ENCODE measurements at places on chromosomes 12 and 14.

DNA sequence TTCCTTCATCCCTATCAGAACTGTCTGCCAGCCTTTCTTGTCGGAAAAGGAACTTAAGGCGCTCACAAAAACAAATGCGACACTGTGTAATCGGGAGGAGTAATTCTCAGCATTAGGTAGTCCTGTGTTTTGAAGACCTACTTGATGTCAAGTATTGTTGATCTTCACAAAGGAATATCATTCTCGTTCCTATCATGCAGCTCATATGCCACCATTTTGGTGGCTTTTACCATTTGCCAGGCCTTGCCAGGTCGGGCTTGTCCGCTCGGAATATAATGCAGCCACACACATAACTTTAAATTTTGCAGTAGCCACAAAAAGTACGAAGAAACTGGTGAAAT lies 903 bp upstream of the PPP4R3A start:
- DNase-seq: no peak

- no peak for DNase-seq
Observed at GRCh38 chr12:91441993-91442952, 259.7 kb upstream of the DCN start.

DNA sequence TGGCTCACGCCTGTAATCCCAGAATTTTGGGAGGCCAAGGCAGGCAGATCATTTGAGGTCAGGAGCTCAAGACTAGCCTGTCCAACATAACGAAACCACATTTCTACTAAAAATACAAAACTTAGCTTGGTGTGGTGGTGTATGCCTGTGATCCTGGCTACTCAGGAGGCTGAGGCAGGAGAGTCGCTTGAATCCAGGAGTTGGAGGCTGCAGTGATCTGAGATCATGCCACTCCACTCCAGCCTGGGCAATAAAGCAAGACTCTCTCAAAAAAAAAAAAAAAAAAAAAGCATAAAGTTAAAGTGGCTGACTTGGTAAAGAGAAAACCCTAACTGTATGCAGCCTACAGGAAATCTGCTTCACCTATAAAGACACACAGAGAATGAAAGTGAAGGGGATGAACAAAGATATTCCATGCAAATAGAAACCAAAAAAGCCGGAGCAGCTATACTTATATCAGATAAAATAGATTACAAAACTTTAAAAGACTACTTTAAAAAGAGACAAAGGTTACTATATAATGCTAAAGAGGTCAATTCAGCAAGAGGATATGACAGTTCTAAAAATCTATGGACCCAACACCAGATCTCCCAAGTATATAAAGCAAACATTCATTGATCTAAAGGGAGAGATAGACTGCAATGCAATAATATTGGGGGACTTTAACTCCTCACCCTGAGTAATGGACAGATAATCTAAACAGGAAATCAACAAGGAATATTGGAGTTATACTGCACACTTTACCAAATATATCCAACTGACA lies 4.1 kb downstream of the CLEC2B start:
- no peak for DNase-seq

DNA sequence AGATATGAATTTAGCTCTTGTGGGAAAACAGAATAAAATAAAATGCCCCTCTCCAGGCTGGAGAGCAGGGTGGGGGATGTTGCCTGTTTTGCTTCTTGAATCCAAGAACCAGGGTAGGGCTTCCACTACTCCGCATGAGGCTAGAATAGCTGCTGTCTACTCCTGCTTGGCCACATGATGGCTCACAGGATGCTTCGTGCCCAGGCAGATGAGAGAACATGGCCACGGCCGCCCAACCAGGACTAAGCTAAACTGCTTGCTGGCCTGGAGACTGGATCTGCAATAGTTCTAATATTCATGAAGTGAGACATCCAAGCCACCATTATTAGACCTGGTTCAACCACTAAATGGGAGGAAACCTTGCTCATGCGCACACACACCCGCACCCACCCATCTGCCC lies 122.2 kb upstream of the METAP2 start:
- DNase-seq: no peak

GRCh38 chr12:26373606-26374495 lies 178.5 kb downstream of the SSPN start:
- DNase-seq: no peak

DNA sequence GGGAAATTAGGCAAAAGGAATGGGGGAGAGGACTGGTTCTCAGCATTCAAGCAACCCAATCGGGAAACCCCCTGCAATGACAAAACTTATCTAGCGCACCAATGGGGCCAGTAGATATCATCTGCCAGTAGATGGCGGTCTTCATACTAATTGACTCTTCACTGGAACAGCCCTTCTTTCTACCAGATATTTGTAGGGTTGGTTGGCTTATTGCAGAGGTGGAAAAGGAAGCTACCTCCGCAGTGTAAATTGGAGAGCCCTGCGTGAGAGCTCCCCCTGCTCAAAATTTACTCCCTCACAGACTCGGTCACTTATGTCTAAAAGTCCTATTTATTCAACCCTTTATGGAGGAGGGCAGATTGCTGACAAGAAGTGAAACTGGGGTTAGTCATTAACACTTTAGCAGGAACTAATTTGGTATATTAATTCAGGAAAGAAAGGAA lies 166.1 kb upstream of the CCND2 start:
- no peak for DNase-seq

GRCh38 chr12:26620907-26621306 lies 212.1 kb downstream of the ITPR2 start:
- DNase-seq: no peak

DNA sequence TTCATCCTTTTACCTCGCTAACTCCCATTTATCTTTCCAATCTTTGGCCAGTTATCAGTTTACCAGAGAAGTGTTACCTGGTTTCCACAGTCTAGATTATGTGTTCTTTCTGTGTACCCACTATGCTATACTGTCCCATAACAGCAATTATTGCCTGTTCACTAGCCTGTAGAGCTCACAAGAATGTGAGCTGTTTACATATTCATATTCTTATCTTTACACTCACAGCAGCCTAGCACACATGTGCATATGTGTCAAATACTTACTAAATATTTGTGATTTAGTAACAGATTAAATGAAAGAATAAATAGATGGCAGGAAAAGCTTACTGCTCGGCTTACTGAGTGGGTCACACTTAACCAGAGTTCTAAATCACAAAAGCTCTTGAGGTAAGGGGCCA lies 97.8 kb downstream of the NOVA1 start:
- no peak for DNase-seq

DNA sequence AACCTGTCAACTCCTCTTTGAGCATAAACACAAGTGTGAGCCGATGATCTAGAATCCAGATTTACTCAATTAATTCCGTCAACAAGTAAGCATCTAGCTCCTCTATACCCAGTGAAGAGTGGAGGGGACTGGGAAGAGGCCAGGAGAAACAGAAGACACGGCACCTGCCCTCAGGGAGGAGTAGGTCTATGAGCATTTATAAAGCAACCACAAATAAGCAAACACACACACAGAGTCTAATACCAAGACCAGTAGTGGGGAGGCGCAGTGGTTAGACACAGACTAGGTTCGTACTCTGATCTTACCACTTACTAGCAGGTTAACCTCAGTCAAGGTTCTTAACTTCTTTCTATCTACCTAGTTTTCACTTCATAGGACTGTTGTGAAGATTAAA lies 5.9 kb upstream of the FOXN3 start:
- no peak for DNase-seq

- DNase-seq: no peak
Observed at GRCh38 chr14:52735921-52736489, 6.0 kb downstream of the STYX start.

DNA sequence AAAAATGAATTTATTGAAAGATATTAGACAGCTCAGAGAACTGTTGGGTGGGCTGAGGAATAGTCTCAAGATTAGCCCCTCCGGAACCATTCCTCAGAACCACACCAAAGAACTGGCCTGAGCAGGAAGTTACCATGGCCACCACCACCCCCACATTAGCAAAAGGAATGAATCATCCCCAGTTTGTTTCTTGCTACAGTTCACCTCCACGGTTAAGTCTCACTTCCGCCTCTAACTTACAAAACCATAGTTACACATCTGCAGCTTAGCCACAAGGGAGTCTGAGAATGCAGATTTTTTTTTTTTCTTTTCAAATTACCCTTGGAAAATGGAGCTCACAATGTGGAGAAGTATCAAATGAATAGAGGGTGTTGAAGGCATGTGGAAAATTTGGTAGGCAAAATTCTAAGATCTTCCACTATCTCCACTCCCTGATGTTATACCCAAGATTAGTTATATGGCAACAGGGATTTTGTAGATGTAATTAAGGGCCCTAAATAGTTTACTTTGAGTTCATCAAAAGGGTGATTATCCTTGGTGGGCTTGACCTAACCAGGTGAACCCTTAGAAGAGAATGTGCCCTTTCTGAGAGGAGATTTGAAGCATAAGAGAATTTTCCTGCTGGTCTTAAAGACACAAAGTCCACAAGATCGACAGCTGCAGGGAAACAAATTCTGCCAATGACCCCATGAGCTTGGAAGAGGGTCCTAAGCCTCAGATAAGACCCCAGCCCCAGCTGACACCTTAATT lies 129.8 kb upstream of the KRR1 start:
- no peak for DNase-seq

DNA sequence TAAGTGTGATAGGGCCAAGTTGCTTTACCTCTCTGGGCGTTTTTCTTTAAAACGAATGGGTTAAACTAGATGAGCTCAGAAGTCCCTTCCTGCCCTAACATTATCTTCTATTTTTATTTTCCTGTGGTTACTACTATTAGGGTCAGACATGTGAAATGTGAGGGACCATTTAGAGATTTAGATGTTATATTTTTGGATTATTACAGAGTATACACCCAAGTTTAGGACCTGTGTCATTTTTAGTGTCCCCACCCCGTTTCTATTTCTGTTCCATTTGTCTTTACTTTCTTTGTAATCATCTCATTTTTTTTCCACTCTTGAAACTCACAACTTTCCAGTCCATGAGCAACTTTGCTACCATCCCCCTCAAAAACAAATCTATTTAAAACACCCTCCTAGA lies 56.3 kb downstream of the SLC4A8 start:
- no peak for DNase-seq

GRCh38 chr12:115767916-115768315 lies 509.6 kb downstream of the MED13L start:
- DNase-seq: no peak
